ENCODE measurements at places on chromosomes 2 and 18.

GRCh38 chr2:176120364-176121189, 1.9 kb upstream of the HOXD9 start:
- DNase-seq = no peak

DNA sequence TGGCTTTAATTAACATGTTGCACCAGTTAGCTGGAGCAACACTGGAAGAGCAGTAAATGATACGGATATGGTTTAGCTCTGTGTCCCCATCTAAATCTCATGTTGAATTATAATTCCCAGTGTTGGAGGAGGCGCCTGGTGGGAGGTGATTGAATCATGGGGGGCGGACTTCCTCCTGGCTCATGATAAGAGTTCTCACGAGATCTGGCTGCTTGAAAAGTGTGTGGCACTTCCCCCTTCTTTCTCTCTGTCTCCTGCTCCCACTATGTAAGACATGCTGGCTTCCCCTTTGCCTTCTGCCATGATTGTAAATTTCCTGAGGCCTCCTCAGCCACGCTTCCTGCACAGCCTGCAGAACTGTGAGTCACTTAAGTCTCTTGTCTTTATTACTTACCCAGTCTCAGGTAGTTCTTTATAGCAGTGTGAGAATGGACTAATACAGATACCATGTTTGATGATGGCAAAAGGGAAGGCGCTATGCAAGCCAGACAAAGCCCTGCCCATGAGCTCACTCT, 963.6 kb downstream of the SOCS6 start:
- DNase-seq = no peak

GRCh38 chr2:133953524-133953923, 300.3 kb upstream of the MGAT5 start:
- no peak for DNase-seq

DNA sequence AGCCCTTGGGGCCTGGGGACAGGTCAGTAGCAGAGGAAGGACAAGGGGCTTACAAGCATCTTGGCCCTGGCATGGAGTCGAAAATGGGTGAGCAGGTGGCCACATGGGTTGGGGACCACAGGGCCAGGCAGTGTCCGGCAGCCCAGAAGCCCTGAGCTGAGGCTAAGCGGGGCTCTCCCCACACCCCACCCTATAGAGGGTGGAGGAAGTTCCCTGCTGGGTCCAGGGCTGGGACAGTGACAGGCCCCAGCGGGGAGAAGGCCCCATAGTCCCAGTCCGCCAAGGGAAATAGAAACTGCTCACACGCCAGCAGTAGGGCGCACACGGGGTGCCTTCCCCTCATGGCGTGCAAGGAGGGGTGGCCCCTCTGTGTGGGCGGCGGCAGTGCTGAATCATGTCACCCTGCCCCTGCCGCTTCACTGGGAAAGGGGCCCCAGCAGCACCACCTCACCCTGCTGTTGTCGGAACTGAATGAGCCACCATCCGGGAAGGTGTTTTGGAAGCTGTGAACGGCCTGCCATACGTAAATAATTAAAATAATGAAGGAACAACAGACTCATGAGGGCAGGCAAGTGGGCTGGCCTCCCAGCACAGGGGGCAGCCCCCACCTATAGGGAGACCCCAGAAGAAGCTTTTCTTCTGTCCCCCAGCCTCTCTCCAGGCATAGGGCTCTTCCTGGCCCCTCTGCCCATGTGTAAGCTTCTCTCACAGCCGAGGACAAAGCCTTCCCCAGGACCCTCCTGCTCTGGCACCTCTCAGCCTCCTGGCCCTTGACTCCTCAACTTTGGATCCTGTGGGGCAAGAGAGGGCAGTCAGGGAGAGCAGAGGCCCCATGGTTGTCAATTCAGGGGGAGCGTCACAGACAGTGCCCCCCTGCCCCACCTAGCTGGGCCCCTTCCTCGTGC, 12.7 kb upstream of the DUSP2 start:
- DNase-seq = no peak

GRCh38 chr2:58913082-58913726, 672.1 kb upstream of the FANCL start:
- no peak for DNase-seq

DNA sequence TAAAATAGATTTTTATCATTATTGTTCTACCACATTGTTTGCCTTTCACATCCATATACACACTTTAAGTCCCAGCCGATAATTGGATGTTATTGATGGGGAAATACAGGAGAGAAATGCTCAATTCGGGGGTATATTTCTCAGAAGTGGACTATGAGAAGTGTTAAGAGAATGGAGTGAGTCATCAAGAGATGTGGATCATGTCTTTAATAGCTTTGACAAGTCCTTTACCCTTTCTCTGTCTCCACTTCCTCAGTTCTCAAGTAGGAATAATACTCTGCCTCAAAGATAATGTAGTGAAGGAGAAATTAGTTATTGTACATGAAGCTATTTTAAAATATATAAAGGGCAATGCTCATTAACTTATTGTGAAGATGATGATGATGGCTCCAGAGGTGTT, 1017.6 kb upstream of the PIK3C3 start:
- no peak for DNase-seq

- no peak for DNase-seq
Measured at GRCh38 chr2:24546669-24547068, 55.6 kb downstream of the NCOA1 start.

DNA sequence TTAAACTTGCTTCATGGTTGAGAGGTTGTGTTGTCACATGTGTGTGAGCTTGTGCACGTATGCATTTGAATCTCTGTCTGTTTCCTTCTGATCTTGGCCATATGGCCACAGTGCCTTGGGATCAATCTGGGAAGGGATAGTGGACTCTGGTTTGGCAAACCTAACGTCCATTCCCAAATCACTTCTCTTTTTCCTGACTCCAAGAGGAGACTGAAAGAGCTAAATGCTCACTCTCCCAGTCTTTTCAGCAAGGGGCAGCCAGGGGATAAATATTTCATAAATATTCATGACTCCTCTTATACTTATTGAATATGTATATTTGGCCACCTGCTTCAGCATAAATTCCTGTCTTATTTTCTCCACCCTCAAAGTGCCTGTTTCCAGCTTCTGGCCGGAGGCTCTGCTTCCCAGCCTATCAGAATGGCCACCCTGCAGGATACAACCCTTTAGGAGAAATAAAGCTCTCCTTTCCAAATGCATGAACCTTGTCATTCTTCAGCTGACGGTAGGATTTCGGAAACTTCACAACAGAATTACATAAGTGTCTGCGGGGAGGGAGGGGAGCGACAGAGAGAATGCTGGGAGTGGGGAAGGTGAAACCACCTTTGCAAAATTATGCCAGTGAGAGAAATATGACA, 112.2 kb upstream of the COPS8 start:
- no peak for DNase-seq

- no peak for DNase-seq
Measured at GRCh38 chr2:36965751-36966369, 476 bp downstream of the STRN start.

GRCh38 chr2:158315000-158315399, 141.6 kb downstream of the CCDC148 start:
- peak; percentile 78 for DNase-seq

DNA sequence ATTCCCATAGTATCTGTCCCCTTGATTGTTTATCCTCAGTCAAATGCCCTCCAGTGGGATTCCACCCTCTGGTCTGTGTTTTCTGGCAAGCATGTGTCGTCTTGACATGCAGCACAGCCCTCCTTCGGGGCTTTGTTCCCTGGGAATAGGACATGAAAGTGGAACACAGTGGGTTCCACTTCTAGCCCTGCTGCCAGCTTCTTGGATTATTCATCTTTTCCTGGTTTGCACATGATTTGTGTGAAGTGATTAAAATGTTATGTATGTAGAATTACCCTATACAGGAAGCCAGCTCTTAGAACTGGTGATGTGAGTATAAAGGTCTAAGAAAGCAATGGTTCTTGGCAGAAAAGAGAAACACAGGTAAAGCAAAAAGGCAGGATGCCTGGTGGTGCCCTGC, 142.3 kb downstream of the TANC1 start:
- no peak for DNase-seq

DNA sequence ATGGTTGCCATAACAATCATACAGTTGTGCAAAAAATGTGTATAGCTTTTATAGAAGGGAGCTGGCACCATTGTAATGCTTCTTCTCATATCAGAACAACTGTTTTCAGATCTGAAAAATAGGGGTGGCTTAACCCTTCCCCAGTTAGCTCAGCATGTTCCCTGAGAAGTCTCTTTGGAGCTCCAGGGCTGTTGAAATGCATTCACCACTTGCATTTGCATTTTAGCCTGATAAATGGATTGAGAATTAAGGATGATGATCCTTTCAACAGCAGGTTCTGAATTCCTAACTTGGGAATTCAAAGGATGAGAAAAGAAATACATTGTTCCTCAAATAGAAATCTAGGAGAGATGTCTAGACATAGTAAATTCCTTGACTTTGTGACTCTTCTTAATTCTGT, 181.7 kb upstream of the ALPP start:
- DNase-seq = no peak

- DNase-seq = peak; percentile 3
Measured at GRCh38 chr2:143296089-143296488, 166.9 kb downstream of the ARHGAP15 start.

GRCh38 chr2:56654936-56655335, 471.1 kb downstream of the CCDC85A start:
- no peak for DNase-seq

DNA sequence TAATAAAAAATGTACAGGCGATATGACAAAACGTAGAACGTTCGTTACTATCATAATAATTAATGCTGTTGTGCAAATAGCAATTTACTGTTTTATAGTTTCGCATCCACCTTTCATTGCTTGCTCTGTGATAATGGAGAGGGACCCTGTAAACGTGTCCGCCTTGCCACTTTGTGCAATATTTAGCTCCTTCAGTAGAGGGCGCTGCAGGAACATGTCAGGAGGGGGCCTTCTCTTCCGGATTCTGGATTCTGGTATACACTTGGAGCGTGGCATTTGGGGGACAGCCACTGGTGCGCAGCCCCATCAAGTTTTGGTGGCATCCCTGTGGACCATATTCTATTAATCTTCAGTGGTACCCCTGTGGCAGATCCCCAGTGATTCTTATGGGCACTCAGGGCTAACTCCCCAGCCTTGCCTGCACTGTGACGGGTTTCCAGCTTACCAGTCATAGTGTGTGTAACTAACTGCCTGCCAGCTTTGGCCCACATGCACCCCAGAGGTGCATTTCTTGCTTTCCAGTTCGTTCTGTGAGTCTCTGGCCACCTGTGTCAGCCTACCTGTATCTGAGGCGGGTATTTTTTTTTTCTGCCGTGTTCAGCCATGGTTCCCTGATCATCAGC, 140.3 kb downstream of the CYRIA start:
- peak; percentile 70 for DNase-seq

GRCh38 chr2:39491653-39492052, 54.6 kb upstream of the MAP4K3 start:
- no peak for DNase-seq

DNA sequence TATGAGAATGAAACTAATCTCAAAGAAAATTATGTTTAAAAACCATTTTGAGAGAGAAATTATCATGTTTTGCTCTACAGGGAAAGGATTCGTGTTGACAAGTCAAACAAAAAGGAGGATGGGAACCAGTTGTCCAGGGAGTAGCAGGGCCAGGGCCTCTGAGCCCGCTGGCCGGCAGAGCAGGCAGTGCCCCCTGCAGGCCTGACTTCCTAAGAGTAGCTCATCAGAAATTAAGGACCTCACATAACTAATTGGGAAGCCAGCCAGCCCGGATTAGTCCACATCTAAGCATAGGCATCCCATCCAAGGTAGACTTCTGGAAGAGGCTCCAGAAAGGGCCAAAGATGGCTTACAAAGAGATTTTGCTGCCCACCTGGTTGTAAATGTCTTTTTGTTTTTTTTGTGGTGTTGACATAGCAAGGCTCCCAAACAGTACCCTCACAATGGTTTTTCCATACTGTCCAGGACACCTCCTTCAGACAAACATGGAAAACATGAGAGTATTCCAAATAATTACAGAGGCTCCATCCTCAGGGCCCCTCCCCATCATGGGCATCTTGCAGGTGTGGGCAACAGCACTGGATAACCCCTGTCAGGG, 241.2 kb upstream of the TANK start:
- peak; percentile 73 for DNase-seq

DNA sequence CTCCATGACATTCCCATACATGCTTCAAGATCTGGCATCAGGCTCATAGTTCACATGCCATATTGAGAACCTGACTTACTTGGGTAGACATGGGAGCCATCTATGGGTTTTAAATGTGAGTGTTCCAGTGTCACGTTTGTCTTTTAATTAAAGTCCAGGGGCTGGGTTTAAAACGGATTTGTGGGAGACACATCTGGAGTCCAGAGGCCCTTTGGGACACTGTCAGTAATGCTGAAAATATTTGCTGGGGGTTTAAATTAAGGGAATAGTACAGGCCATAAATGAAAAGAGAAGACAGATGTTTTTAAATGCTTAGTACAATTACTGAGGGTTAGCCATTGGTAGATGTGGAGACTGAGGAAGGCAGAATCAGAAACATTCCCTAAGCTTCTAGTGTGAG, 478.0 kb downstream of the PID1 start:
- DNase-seq = no peak

- DNase-seq = no peak
Measured at GRCh38 chr2:154692927-154693326, 5.6 kb upstream of the KCNJ3 start.

GRCh38 chr2:44333994-44334393, 27.3 kb downstream of the PREPL start:
- no peak for DNase-seq

DNA sequence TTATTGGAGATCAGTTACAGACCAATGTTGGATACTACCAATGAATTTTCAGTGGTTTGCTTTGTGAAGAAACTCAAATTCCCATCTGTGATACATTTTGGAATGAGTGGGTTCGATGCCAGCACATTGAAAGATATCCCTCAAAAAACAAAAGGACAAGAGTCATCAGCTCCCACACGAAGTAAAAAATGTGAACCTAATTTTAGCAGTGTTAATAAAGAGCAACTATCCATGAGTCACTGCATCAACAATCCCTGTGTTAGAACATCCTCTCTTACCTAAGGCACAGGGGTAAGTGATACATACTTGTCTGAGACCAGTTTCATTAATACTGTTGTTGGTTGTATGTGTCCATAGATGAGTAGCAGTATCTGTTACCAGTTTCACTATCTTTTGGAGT, 551.8 kb upstream of the SOX11 start:
- DNase-seq = peak; percentile 71

DNA sequence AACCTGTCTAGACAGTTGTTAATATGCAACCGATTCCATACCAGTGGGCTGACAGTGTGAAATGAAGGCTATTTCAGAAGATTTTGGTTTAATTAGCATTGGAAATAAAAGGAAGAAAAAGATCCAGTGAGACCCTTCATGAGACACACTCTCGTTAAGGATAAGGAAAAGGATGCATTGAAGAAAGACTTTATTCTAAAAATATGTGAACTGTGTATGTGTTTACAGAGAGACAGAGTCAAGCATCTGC, 2.1 kb downstream of the KLF7 start:
- DNase-seq = no peak
